ENCODE measurements at places on chromosomes 1 and 21.

DNA sequence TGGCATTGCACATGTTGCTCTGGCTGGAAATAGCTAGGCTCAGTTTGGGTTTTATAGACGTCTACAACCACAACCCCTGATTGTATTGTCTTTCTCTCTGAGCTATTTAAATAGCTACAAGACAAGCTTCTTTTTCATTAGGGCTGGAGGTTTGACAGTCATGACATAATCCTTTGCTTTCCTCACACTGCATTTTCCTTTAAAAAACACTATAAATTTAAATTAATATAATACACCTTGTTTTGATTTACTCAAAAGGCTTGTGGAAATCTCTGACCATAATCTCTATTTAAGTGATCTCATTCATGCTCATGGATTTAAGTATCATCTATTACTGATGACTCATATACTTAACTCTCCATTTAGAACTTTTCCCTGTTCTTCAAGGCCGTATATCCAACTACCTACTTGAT lies 50.4 kb upstream of the PTGFR start:
- 0 out of 2 replicates have a peak overlapping the region, but pooled peaks have one; percentile 2 for H3K27ac ChIP-seq
- peaks cover 51% of the 10 kb centered on the region for H3K4me1 ChIP-seq
- H3K4me3 ChIP-seq, result no peak overlapping the region
- peak; percentile 53 for DNase-seq

DNA sequence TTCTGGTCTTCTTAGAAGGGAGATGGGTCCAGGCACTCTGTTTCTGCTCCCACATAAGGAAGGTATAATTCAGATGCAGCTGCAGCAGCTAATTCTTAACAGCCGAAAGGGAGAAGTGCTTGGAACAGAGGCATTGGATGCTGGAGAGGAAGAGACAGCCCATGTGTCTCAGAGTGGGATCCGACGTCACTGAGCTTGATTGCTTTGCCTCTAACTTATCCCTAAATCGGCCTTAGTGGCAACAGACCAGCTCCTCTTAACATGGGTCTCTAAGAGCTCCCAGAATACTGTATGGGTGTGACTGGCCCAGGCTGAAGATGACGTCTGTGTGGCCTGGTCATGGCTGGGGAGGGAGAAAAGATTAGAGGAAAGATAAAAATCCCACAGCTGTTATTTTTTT lies 40.7 kb upstream of the KCND3 start:
- no peaks in the 10 kb centered on the region for H3K4me1 ChIP-seq
- H3K4me3 ChIP-seq, result no peak overlapping the region
- DNase-seq, result no peak
- H3K36me3 ChIP-seq, result no peaks in the 10 kb centered on the region
- H3K27ac ChIP-seq, result no peak overlapping the region
- H3K27me3 ChIP-seq, result peaks cover 9% of the 10 kb centered on the region

- no peak overlapping the region for H3K27ac ChIP-seq
- H3K36me3 ChIP-seq, result peaks cover 10% of the 10 kb centered on the region
- no peaks in the 10 kb centered on the region for H3K4me1 ChIP-seq
- DNase-seq, result no peak
- H3K4me3 ChIP-seq, result no peak overlapping the region
- peaks cover 1% of the 10 kb centered on the region for H3K27me3 ChIP-seq
These were observed 70.6 kb downstream of the COQ8A start for GRCh38 chr1:227010645-227011044.

GRCh38 chr21:35281956-35282355 lies 232.9 kb upstream of the RUNX1 start:
- no peaks in the 10 kb centered on the region for H3K27me3 ChIP-seq
- H3K4me3 ChIP-seq, result no peak overlapping the region
- no peak for DNase-seq
- H3K36me3 ChIP-seq, result peaks cover 21% of the 10 kb centered on the region
- H3K4me1 ChIP-seq, result peaks cover 37% of the 10 kb centered on the region

DNA sequence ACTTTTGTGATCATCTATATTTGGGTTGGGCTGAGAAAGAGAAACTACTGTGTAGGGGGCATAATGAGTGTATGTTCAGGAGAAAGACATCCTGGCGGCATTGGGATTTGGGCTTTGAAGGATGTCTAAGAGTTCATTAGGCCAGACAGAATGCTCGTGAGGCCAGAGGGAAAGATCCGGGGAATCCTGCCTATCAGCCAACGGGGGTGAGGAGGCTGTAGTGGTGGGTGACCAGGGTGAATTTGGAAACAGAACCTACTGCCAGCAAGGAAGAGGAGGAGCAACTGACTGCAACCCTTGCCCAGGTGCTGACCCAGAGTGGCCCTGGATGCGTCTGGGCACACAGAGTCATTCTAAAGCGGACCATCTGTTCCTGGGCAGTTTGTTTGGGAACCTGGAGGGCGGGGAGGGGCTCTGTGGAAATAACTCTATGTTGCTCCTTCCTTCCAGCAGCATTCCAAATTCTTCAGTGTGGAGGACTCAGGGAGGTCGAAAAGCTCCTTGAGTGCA lies 56.9 kb upstream of the ECE1 start:
- H3K36me3 ChIP-seq, result no peaks in the 10 kb centered on the region
- DNase-seq, result no peak
- H3K4me3 ChIP-seq, result no peak overlapping the region
- no peaks in the 10 kb centered on the region for H3K27me3 ChIP-seq
- H3K27ac ChIP-seq, result no peak overlapping the region

DNA sequence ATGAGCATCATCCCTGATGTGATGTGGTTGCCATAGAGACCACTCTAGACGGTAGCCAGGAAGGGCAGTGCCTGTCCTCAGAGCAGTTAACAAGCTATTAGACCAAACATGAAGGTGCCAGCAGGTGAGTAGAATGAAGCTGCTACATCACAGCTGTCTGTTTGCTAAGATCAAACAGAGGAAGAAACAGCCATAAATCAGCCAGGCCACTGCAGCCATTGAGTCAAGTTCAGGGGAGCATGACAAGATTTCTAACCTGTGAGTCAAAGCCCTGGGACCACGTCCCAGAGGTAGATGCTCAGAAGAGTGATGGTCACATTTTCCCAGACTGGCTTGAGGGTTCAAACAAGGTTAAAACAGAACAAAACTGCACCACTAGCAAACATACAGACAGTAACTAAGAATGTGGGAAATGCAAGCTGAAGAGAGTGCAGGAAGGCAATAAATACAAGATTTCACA lies 450.6 kb upstream of the DAB1 start:
- H3K4me1 ChIP-seq, result no peaks in the 10 kb centered on the region
- H3K36me3 ChIP-seq, result no peaks in the 10 kb centered on the region
- no peak overlapping the region for H3K4me3 ChIP-seq
- DNase-seq, result no peak
- H3K27me3 ChIP-seq, result no peaks in the 10 kb centered on the region

- DNase-seq, result no peak
- H3K36me3 ChIP-seq, result peaks cover 72% of the 10 kb centered on the region
- peaks cover 6% of the 10 kb centered on the region for H3K27me3 ChIP-seq
- peaks cover 4% of the 10 kb centered on the region for H3K4me1 ChIP-seq
- no peak overlapping the region for H3K4me3 ChIP-seq
These were observed 83.5 kb downstream of the ATP5PO start for GRCh38 chr21:33831962-33832659.

GRCh38 chr1:23601968-23602876 lies 42.9 kb upstream of the ID3 start:
- no peak for DNase-seq
- H3K36me3 ChIP-seq, result no peaks in the 10 kb centered on the region
- H3K27me3 ChIP-seq, result peaks cover 2% of the 10 kb centered on the region
- H3K4me3 ChIP-seq, result no peak overlapping the region
- peaks cover 8% of the 10 kb centered on the region for H3K4me1 ChIP-seq

- peaks cover 9% of the 10 kb centered on the region for H3K27me3 ChIP-seq
- peaks cover 16% of the 10 kb centered on the region for H3K4me1 ChIP-seq
- H3K27ac ChIP-seq, result no peak overlapping the region
- no peak overlapping the region for H3K4me3 ChIP-seq
These were observed 36.0 kb downstream of the RRP1 start for GRCh38 chr21:43825242-43825935.

Measured in HFFc6 (cell line).